T-helper 2 cell (primary cell): ENCODE measurements at places on chromosomes 3 and 15.

GRCh38 chr3:79015854-79016253 is 751.9 kb downstream of the ROBO1 start:
- no peak for DNase-seq

GRCh38 chr3:184300378-184300720 is 1.3 kb downstream of the PSMD2 start:
- DNase-seq: no peak

GRCh38 chr3:13881536-13882410 is 1.9 kb upstream of the WNT7A start:
- no peak for DNase-seq

DNA sequence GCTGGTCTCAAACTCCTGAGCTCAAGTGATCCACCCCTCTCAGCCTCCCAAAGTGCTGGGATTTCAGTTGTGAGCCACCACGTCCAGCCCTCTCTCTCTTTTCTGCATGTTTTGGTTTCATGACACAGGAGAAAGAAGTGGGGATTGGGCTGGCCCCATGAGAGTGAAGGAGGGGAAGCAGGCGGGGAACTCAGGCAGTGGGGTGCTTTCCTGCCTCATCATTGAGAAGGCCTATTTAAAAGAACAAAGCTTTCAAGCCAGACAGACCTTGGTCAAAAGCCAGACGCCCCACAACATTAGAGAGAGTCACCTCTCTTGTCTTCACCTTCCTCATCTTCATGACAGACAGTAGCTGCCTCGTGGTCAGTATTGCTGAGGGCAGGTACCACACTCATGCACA is 15.9 kb downstream of the PSTPIP1 start:
- no peak for DNase-seq

DNA sequence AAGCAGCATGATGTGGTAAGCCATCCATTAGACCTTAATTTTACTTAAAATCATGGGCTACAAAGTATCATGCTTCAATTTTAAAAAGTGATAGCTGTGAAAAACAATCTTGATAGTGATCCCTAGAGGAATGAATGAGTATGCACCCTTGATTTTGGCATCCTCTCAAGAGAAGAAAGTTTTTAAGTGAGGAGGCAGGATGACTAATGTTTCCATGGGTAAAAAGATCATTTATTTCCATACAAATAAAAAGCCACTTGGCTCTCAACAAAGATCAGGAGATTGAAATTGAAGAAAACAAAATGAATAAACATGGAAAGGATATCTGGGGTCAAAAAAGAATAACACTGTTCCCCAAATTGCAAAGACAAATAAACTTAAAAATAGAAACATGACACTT is 305.4 kb downstream of the MEX3B start:
- no peak for DNase-seq

DNA sequence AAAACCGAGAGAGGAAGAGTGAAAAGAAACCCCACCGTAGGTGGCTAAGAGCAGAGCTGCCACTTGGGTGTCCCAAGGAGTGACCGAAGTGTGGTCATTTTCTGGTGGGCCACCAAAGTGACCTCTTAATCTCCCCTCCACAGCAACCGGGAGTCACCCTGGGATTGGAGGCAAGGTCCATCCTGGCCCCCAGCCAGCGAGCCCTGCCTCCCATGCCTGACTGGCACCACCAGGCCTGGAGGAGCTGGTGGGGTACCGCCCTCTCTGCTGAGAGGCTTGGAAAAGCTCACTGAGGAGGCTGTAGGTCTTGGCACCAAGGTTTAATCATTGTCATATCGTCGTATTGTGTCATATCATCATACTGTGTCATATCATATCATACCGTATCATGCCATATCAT is 74.0 kb upstream of the TRPM1 start:
- no peak for DNase-seq

DNA sequence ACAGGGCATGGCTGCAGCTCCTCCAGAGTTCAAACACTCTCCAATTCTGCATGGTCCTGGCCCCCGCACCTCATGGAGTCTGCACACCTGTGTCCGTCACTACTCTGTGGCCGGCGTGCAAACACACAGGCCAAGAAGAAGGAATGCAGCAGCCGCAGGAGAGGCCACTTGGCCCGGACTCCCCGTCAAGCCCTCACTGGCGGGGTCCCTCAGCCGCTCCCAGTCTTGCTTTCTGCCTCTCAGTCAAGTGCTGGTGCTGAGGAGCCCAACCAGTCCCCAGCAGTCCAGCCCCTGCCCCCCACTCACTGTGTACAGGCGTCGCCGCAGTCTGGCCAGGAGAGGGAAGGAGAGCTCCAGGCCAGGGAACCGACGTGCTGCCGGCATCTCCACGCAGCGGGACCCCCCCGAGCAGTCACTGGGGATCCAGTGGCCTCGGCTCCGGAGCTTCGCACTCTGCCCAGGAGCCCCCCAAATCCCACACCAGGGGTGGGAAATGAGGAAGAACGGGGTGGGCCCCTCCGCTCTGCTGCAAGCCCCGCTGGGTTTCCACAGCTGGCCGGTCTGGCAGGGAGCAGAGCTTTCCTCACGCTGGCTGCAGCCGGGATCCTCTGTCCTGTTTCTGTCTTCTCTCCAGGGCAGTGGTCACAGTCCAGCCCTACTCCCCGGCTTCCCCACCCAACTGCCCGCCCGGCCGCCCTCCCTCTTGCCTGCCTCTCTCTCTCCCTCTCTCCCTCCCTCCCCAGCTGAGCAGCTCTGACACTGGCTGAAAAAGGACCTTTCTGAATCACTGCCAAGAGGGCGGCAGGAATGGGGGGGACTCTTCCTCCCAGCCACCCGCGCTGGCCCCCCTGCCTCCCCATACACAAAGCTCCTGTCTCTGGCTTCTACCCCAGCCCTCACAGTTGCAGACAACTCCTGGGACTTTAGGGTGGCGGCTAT is 16.0 kb downstream of the TNK2 start:
- no peak for DNase-seq

GRCh38 chr15:83098079-83098478 is 9.4 kb upstream of the TM6SF1 start:
- no peak for DNase-seq

DNA sequence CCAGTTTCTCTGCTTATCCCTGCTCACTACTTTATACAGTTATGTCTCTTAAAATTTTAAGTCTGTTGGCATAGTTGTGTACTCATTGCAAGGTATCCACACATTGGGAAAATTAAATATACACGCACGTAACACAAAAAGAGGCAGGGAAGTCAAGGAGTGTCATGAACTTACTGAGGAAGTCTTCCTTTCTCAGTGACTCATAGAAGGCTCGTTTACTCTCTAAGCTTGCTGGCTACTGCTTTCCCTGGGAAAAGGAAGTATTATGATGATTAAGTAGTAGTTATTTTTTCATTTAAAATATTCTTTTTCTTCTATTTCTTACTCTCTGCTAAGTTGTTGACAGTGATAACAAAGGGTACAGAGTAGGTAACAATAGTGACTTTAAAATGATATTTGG is 287.3 kb downstream of the UBE2E2 start:
- DNase-seq: no peak
